ENCODE measurements at places on chromosomes 1 and 21. TPM values are rescaled to one million over a fixed set of nuclear protein-coding genes. Genes with fewer than 3 reads are reported as not detected.

The PDPN gene
- total RNA-seq: not detected

The WNT9A gene
- total RNA-seq: 8.5 TPM

The AGBL4 gene
- total RNA-seq: not detected

The EFNA1 gene
- 28.5 TPM for total RNA-seq

The SMYD2 gene
- total RNA-seq: 34.3 TPM

The ATXN7L2 gene
- total RNA-seq: 2.1 TPM

The MPZL1 gene
- 102 TPM for total RNA-seq

The C1orf105 gene
- total RNA-seq: 0.33 TPM

The CHIA gene
- not detected for total RNA-seq

The CLCA4 gene
- total RNA-seq: not detected

The NEK2 gene
- total RNA-seq: 43.0 TPM

The FABP3 gene
- total RNA-seq: not detected

The AMY2A gene
- not detected for total RNA-seq

The PIGP gene
- 12.9 TPM for total RNA-seq

The TMIGD3 gene
- total RNA-seq: not detected

The CRNN gene
- not detected for total RNA-seq

The OR2AK2 gene
- total RNA-seq: not detected

The OR13G1 gene
- not detected for total RNA-seq

The SWT1 gene
- 1.7 TPM for total RNA-seq

The MCOLN2 gene
- total RNA-seq: 1.2 TPM

The WNT3A gene
- total RNA-seq: not detected

The PKLR gene
- not detected for total RNA-seq

The OLIG2 gene
- total RNA-seq: not detected

The HSD17B7 gene
- total RNA-seq: 9.3 TPM

The KCNJ6 gene
- total RNA-seq: 3.8 TPM

The OR2T5 gene
- total RNA-seq: not detected

The CATSPERE gene
- not detected for total RNA-seq

The ADGRL4 gene
- not detected for total RNA-seq

The RNU1-4 gene
- total RNA-seq: not detected

The HPDL gene
- total RNA-seq: 4.4 TPM

The B3GALNT2 gene
- 21.0 TPM for total RNA-seq

The UBE2U gene
- total RNA-seq: not detected

The CLDN19 gene
- not detected for total RNA-seq

The CFHR4 gene
- total RNA-seq: not detected

The TTC34 gene
- 0.02 TPM for total RNA-seq

The ADCY10 gene
- not detected for total RNA-seq

The FBLIM1 gene
- 32.7 TPM for total RNA-seq

The STYXL2 gene
- not detected for total RNA-seq

The RASSF5 gene
- total RNA-seq: 1.1 TPM

The ISG15 gene
- total RNA-seq: 19.4 TPM

The EFNA3 gene
- 8.4 TPM for total RNA-seq

The TIE1 gene
- not detected for total RNA-seq

The SFPQ gene
- total RNA-seq: 183 TPM

The RHCE gene
- total RNA-seq: 0.09 TPM

The MEX3A gene
- 2.3 TPM for total RNA-seq

The ADAR gene
- 74.3 TPM for total RNA-seq

The MX2 gene
- total RNA-seq: not detected

The TNFRSF8 gene
- 0.11 TPM for total RNA-seq
